ENCODE measurements at places on chromosomes 4 and X. TPM values are rescaled to one million over a fixed set of nuclear protein-coding genes. Genes with fewer than 3 reads are reported as not detected.

SH3BGRL gene
- 41.6 TPM for total RNA-seq

LYAR gene
- 11.8 TPM for total RNA-seq

MAGEA2B gene
- total RNA-seq: not detected

POU4F2 gene
- total RNA-seq: not detected

RASGEF1B gene
- 0.51 TPM for total RNA-seq

SATL1 gene
- not detected for total RNA-seq

IL2RG gene
- total RNA-seq: not detected

CSAG3 gene
- not detected for total RNA-seq

DTHD1 gene
- total RNA-seq: not detected

NAA15 gene
- total RNA-seq: 23.1 TPM

AR gene
- 8.0 TPM for total RNA-seq

ARX gene
- not detected for total RNA-seq

PAGE1 gene
- not detected for total RNA-seq

ELOVL6 gene
- total RNA-seq: 15.0 TPM

MYOZ2 gene
- 0.26 TPM for total RNA-seq

GYG2 gene
- 10.6 TPM for total RNA-seq

CENPI gene
- total RNA-seq: 4.9 TPM

KCND1 gene
- 1.3 TPM for total RNA-seq

ANXA10 gene
- total RNA-seq: 0.17 TPM

CXCR3 gene
- total RNA-seq: not detected

H2BW2 gene
- not detected for total RNA-seq

HSD17B13 gene
- under 0.01 TPM for total RNA-seq

RBM46 gene
- not detected for total RNA-seq

MAGED4 gene
- total RNA-seq: 26.9 TPM

ETDA gene
- total RNA-seq: not detected

USP27X gene
- total RNA-seq: 3.0 TPM

FGFBP1 gene
- total RNA-seq: not detected

PARM1 gene
- total RNA-seq: 0.77 TPM

WDR45 gene
- total RNA-seq: 59.8 TPM

CNKSR2 gene
- total RNA-seq: 0.33 TPM

BMPR1B gene
- 0.17 TPM for total RNA-seq

SLC4A4 gene
- total RNA-seq: 9.8 TPM

TLR3 gene
- 8.1 TPM for total RNA-seq

DCLK2 gene
- total RNA-seq: 14.0 TPM

GABRG1 gene
- not detected for total RNA-seq

GABRB1 gene
- not detected for total RNA-seq

SYTL5 gene
- total RNA-seq: 1.5 TPM

TRIM60 gene
- not detected for total RNA-seq

PDK3 gene
- total RNA-seq: 5.1 TPM

HPGD gene
- total RNA-seq: 0.26 TPM

XG gene
- 1.3 TPM for total RNA-seq

CCNQ gene
- 24.4 TPM for total RNA-seq
